ENCODE measurements at places on chromosomes 6 and 20.
A peak's percentile ranks its signal among the peaks of the same experiment; 100 is the strongest.

GRCh38 chr20:2799271-2799670, 1.2 kb downstream of the CPXM1 start:
- DNase-seq: no peak

- DNase-seq: no peak
Observed at GRCh38 chr6:44917430-44917829, 410.7 kb upstream of the RUNX2 start.

GRCh38 chr6:7254980-7255835, 57.8 kb downstream of the SSR1 start:
- DNase-seq: no peak

GRCh38 chr6:90264561-90264960, 32.1 kb downstream of the BACH2 start:
- DNase-seq: no peak

- DNase-seq: peak; percentile 43
Observed at GRCh38 chr20:45095805-45096238, 5.1 kb downstream of the KCNS1 start.

DNA sequence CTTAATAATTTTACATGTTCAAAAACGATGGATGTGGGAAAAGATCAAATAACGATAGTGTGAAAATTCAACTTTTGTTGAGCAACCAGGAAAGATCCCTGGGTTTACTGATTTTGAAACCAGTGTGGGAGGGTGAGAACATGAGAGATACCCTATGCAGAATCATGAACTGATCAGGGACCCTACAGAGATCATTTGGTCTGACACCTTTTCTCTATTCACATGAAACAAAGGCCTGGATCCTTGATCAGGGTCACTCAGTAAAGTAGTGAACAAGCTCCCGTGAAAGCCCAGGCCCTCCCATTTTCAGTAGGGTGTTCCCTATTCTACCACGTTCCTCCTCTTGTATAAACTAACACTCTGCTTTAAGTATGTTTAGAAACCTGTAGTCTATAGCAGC, 60.5 kb upstream of the DUSP22 start:
- DNase-seq: no peak

DNA sequence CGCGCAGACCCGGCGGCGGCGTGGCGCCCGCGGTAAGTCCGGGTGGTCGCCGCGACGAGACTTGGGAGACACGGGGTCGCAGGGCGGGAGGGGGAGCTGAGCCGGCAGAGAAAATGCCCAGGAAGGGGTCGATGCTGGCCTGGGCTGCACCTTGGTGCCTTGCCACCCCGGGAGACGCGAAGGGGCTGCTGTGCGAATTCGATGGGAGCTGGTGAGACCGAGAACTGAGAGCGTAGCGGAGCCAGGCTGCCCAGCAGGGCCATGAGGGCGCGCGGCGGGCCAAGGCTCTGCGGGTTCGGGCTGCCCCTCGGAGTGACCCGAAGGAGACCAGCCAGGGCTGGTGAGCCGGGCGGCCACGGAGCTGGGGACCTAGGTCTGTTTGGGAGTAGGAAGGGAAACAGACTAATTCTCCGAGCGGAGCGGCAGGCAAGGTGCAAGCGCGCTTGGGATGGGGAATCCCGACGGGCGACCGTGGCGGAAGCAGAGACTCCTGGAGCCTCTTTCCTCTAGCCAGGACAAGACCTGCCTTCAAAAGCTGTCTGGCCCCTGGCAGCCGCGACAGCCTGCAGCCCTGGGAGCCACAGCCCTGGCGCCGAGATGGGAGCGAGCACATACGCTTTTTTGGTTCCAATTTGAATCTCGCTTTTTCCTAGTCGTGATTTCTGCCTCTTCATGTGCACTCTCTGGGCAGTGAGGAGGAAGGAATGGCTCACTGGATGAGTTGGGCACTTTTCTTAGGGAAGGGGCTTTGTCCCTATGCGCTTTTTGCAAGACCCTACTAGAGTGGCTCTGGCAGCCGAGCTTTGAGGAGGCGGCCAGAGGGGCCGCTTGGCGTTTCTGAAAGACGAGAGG, 691 bp downstream of the SYNDIG1 start:
- DNase-seq: peak; percentile 42

GRCh38 chr6:30544666-30545272, 11.5 kb downstream of the GNL1 start:
- peak; percentile 35 for DNase-seq

- DNase-seq: no peak
Observed at GRCh38 chr6:130906736-130907381, 79.7 kb downstream of the SMLR1 start.

GRCh38 chr6:134892362-134892761, 57.5 kb downstream of the ALDH8A1 start:
- DNase-seq: no peak

GRCh38 chr6:79797163-79797764, 150.1 kb downstream of the ELOVL4 start:
- no peak for DNase-seq

GRCh38 chr6:8958894-8959511, 523.7 kb upstream of the SLC35B3 start:
- DNase-seq: no peak

- no peak for DNase-seq
Observed at GRCh38 chr6:133218852-133219251, 22.3 kb upstream of the EYA4 start.

DNA sequence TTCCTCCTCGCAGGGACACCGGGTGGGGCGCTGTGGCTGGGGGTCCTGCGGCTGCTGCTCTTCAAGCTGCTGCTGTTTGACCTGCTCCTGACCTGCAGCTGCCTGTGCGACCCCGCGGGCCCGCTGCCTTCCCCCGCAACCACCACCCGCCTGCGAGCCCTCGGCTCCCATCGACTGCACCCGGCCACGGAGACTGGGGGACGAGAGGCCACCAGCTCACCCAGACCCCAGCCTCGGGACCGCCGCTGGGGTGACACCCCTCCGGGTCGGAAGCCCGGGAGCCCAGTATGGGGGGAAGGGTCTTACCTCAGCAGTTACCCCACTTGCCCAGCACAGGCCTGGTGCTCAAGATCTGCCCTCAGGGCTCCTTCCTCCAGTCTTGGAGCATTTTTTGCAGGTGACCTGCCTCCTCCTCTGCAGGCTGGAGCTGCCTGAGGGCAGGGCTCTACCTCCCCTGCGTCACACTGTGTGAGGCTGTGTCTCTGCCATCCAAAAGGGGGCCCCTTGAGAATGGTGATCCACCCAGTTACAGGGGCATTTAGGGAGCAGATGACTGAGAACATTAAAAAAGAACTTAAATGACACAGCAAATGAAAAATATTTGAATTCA, 3.9 kb upstream of the CNPY3 start:
- no peak for DNase-seq

DNA sequence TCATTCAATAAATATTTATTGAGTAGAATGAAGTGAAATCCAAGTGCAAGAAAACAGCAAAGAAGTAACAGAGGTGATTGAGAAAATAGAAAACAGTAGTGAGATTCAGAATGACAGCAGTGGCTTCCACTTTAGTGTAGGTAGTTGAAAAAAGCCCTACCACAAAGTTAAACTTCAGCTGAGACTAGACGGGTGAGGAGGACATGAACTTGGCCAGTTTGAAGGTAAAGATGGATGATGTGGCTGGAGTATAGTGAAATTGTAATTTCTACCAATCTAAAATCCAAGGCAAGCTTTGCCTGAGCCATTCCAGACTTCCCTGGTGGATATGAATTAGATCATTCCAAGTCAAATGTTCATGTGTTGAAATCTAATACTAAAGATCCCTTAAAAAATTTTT, 32.6 kb upstream of the AHI1 start:
- no peak for DNase-seq

DNA sequence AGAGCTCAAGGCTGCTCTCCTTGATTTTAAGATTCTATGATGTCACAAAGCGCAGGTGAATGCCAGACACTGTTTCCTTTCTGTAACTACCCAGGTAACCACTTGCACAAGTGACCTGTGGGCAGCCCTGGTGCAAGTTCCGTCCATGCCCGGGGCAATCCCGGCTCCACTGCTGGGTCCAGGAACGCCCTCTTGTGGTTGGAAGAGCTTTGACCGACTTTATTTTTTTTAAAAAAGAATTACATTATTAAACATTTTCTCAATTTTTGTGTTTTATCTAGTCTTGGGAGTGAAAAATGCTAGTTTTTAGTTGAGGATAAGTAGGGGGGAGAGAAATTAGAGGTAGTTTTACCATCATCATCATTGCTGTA, 695.2 kb downstream of the QKI start:
- DNase-seq: no peak

GRCh38 chr6:139029470-139030227, 1.1 kb downstream of the ABRACL start:
- DNase-seq: peak; percentile 45

DNA sequence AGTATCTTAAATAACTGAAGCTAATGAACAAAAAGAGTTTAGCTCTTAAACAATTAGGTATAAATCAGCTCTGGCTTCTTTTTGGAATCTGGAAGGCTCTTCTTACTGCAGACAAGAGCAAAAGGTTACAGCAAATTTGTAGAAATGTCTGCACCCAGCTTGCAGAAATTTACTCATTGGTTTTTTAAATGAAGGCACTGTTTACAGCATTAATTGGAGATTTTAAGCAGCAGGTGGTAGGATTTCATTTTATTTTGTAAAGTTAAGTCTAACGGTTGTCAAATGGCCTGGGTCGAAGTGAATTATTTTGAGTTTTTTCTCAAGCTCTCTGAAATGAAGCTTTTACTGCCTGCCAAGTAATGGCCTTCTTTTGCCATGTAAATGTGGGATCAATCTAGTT, 102.1 kb downstream of the NRSN1 start:
- DNase-seq: no peak

DNA sequence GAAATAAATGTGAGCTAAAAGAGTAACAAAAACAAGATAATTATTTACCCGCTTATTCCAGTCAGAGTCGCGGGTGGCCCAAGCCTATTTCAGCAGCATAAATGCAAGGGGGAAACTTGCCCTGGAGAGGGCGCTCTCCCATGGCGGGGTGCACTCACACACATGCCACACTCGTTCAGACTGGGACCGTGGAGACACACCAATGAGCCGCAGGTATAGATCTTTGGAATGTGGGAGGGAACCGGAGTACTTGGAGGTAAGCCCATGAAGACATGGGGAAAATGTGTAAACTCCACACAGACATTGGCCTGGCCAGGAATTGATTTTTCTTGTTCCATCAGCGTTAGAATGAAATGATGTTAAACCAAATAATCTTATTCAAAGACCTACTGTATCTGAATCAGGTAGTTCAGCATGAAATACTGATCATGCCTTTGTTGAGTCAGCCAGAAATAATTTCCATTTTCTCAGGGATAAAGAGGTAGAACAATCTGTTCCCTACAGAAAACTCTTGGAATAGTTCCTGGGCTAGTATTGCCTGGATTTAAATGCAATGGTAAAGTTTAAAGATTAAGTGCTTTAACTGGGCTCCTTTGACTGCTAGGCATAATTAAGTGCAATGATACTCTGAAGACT, 191.5 kb downstream of the MCHR2 start:
- no peak for DNase-seq

GRCh38 chr6:148842296-148843019, 95.6 kb downstream of the UST start:
- DNase-seq: no peak

DNA sequence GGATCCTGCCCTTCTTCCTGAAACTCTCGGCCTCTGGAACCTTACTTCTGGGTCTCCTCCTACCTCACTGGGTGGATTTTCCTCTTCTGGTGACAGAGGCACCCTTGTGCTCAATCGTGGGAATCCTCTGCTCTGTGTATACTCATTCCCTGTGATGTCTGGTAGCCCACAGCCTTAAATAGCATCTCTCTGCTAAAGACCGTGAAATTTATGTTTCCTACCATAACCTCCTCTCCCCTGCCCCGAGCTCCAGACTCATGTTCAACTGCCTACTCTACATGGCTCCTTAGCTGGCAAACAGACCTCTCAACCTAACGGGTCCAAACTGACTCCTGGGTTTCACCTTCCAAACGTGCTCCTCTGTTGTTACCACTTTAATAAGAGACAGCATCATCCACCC, 9.9 kb downstream of the MMP9 start:
- DNase-seq: no peak

GRCh38 chr6:163655217-163656121, 241.0 kb downstream of the QKI start:
- no peak for DNase-seq

GRCh38 chr6:87049779-87050178, 45.1 kb downstream of the CGA start:
- no peak for DNase-seq

GRCh38 chr20:6636209-6637159, 131.0 kb upstream of the BMP2 start:
- peak; percentile 12 for DNase-seq

DNA sequence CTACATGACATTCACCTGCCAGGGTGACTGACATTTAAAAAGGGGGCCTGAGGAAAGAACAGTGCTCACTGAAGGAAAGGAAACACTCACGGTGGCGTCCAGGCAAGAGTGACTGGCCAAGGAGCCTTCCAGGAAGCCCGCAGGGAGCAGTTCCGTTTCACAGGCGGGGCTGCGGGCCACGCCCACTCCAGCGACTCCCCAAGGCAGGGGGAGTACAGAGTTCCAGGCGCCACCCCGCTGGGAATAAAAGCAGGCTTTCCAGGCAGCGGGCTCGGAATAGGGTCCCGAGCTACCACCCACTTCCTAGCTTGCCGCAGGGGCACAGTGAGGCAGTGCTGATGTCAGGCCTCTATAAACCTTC, 34.2 kb downstream of the PKIG start:
- no peak for DNase-seq

GRCh38 chr6:83511901-83512681, at the start of gene PRSS35:
TSS of gene PRSS35 (plus strand) at chr6:83512534. CDS start at chr6:83523442, 10,908 bp downstream.
- DNase-seq: peak; percentile 77

DNA sequence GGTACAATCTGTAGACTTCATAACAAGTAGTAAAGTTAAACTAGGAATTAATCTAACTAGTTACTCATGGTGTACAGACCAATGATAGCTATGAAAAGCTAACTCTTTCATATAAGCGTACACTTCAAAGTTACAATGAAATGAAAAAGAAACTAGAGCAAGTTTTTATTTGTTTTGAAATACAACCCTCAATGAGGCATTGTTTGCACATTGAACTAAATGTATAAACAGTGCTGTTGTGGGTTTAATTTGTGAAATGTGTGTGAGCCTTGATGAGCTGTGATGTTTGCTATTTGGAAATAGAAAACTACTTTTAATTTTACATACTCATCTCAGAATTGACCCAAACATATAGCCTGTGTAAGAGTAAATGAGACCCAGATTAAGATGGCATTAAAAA, 11.1 kb upstream of the EYA4 start:
- no peak for DNase-seq

DNA sequence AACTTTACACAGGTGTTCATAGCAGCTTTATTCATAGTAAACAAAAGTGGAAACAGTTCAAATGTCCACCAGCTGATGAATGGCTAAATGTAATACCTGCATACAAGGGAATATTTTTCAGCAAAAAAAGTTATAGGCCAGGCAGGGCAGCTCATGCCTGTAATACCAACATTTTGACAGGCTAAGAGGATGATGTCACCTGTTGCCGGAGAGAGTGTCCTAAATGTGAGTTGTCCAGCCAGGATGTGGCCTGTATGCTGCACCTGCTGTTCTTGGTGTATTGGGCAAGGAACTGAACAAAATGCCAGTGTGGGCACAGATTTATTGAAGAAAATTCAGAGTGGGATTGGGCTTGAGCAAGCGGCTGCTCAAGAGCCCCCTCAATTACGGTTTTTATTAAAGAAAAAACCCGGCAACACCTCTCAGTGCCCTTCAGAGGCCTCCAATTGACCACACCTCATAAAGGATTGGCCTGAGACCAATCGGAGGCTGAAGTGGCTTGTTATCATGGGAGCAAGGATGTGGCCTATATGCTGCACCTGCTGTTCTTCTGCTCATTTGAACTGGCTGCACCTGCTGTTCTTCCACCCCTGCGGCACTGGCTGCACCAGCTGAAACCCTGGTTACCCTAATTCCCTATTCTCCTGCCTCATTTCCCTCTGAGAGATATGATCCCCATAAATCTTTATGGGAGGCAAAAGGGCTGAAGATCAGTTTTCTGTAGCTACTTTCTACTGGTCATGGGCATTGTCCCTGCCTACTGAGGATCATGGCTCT, 164.3 kb upstream of the PROKR2 start:
- DNase-seq: no peak
